T-helper 1 cell (primary cell): ENCODE measurements at places on chromosomes 12 and 14.
A peak's percentile ranks its signal among the peaks of the same experiment; 100 is the strongest.

DNA sequence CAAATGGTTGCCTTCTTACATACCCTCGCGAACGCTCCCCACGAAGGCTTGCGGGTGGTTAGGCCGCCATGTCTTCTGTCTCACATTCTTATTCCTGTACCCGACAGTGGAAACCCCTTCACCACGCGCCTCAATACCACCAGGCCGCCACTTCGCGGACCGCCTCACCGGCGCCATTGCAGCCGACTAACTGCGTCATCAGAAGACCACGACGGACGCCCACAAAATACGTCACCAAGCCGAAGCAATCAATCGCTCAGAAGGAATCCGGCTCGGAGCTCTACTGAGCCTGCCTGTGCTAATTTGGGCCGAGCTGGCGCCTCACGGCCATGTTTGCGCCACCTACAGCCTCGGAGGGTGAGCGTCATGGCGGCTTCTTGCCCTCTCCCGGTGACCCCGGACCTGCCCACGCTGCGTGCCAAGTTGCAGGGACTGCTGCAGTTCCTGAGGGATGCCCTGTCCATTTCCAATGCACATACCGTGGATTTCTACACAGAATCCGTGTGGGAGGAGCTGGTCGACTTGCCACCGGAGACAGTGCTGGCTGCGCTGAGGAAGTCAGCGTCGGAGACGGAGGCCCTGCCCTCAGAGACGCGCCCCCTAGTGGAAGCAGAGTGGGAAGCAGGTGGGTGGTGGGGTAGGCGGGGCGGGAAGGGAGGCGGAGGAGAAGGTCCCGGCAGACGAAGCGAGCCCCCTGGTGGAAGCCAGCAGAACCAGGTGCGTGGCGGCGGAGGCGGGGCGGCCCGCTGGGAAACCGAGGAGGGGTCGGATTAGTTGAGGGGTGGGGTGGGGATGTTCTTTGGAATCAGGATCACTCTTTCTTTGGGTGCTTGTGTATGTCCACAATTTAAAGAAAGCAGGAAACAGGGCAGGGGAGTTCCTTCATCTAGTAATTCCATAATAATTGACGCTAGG, at the start of the genes CCDC59 and METTL25:
CCDC59 (minus strand) TSS at position 188 of the 915 bp plus-strand sequence; CDS start at position 177, 11 bp downstream.
METTL25 (plus strand) TSS at position 330 of the 915 bp plus-strand sequence; CDS start at position 367, 37 bp downstream.
- peak; percentile 97 for DNase-seq

GRCh38 chr14:89429199-89430181, 12.5 kb upstream of the FOXN3 start:
- no peak for DNase-seq

GRCh38 chr12:105939181-105939721, 199.5 kb downstream of the NUAK1 start:
- DNase-seq: no peak

GRCh38 chr12:115973968-115974724, 303.3 kb downstream of the MED13L start:
- DNase-seq: no peak

GRCh38 chr14:26594148-26594547, 3.7 kb downstream of the NOVA1 start:
- DNase-seq: no peak

DNA sequence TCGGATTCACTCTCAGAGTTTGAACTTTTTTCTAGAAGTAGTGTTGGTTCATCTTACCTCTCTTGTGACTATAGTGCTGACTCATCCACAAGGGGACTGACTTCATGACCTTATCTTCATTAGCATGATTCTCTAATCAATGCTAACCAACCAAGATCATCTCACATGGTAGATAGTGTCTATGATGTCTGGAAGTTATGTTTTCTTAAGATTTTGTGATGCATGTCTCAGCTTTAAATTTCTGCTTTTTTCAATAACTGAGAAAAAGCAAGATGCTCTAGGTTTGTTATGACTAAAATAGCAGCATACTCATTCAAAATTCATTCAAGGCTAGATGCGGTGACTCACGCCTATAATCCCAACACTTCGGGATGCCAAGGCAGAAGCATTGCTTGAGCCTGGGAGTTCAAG, 12.3 kb upstream of the SLC35E3 start:
- no peak for DNase-seq

DNA sequence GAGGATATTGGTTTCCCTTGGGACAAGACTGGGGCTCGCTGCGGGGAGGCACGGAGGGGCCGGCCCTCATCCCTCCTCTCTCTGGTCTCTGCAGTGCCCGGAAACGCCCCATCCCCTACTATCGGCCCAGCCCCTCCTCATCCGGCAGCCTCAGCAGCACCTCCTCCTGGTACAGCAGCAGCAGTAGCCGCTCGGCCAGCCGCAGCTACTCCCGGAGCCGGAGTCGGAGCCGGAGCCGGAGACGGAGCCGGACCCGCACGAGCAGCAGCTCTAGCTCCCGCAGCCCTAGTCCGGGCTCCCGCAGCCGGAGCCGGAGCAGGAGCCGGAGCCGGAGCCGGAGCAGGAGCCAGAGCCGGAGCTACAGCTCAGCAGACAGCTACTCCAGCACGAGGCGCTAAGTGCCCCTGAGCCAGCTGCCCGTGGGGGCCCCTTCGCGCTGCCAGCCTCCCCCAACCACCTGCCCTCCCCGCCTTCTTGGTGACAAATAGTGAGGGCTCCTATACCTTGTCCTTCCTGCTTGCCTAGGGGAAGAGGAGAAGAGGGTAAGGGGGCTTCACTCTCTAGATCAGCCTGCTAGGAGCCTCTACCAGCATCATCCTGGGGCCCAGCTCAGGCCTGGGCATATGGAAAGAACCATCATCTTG, 22.2 kb upstream of the HSPB8 start:
- DNase-seq: no peak

GRCh38 chr14:34956931-34957330, 25.9 kb upstream of the SRP54 start:
- no peak for DNase-seq

GRCh38 chr12:47885012-47885501, 19.7 kb downstream of the VDR start:
- peak; percentile 82 for DNase-seq

DNA sequence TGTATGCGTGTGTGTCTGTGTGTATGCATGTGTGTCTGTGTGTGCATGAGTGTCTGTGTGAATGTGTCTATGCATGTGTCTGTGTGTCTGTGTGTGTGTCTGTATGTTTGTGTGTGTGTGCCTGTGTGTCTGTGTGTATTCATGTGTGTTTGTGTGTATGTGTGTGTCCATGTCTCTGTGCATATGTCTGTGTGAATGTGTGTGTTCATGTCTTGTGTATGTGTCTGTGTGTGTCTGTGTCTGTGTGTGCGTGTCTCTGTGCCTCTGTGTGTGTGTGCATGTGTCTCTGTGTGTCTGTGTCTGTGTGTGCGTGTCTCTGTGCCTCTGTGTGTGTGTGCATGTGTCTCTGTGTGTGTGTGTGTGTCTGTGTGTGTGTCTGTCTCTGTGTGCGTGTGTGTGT, 82.4 kb downstream of the NINJ2 start:
- DNase-seq: no peak

DNA sequence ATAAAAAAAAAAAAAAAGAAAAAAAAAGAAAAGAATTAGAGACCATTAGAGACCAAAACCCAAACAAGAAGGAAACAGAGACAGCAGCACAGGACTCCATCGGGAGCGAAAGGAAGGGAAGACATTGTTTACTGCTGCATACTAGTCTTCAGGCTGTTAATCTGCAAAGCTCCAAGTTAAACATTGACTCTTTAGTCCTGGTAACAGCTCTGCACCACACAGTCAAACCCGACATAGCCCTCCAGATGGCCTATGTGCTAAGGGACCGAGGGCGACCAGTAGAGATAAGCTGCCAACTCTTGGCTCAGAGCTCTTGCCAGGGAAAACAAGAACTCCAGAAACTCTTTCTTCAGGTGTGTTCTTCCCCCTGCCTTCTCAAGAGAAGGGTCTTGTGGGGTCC, 7.8 kb downstream of the P2RX4 start:
- DNase-seq: no peak

DNA sequence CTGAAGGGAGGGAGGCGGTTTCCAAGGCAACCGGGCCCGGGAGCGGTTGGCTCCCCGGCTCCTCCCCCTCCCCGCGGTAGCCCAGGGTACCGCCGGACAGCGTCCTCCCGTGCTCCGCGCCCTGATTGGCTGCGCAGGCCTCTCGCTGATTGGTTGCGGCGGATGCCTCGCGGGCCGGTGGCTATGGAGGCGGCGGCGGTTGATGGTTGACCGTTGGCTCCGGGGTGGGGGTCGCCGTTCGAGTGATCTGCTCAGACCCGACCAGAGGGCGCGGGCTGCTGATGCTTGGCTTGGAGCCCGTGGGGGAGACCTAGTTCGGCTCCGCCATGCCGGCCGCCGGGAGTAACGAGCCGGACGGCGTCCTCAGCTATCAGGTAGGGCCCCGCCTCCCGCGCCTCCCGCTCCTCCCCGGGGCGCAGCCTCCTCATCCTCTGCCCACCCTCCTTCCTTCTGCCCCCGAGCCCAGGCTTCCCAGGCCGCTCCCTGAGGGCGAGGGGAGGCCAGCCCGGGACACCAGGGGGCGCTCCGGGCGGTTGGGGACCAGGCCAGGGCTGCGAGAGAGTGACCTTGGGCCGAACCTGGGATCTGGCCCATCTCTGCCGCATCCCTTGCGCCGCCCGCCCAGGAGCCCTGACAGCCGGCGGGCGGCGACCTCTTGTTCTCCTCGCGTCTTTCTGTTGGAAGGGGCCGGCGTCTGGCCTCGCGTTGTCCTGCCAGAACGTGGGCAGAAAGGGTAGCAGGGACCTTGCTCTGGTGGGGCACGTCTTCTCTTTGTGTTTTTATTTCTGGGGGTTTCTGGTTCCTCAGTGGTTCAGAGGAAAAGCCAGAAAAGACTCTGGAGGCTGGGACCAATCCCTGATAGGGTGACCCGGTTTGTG, at the start of gene SLC4A8:
SLC4A8 (plus strand) TSS at position 170 of the 878 bp plus-strand sequence; CDS start at position 327, 157 bp downstream.
- DNase-seq: peak; percentile 79

DNA sequence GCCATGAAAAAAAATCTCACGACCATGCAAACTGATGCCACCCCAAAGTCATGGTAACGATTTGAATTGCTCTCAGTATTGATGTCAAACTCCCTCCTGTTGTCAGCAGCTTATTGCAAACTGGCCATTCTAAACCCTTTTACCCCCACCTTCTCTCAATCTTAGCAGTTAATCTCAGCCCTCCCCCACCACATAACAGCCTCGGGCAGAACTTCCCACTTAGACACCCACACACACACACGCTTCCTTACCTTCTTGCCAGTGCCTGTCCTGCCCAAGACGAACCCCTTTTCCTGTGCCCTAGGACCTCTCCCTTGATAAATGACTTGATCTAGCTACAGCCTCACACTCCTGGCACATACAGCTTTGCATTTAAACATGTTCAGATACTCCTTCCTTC, 56.6 kb downstream of the GPATCH2L start:
- DNase-seq: no peak

- DNase-seq: no peak
These were observed 28.7 kb upstream of the CPSF6 start for GRCh38 chr12:69210661-69211060.

DNA sequence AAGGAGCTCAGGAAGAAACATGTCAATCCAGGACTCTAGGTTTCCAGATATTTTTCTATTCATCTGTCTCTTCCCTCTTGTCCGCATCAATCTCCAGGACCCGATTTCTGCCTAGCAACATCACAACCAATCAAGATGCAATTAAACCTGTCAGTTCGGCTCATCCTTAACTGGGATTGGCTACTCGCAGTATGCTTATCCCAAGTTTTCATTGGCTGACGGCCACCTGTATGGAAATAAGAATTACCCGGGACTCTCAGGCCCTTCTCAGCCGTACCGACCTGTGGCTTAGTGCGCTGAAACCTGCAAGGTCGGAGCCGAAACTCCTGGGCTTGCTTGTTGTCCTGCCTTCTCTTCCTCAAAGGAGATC, 20.4 kb upstream of the ATP5MC2 start:
- no peak for DNase-seq
